ENCODE measurements at places on chromosomes 1 and 21. TPM values are rescaled to one million over a fixed set of nuclear protein-coding genes. Genes with fewer than 3 reads are reported as not detected.
A peak's percentile ranks its signal among the peaks of the same experiment; 100 is the strongest.

Gene SAMSN1
- total RNA-seq, result not detected

Gene FMO4
- 1.6 TPM for total RNA-seq

Gene KPRP
- 0.22 TPM for total RNA-seq

Gene CFAP141
- not detected for total RNA-seq

Gene PHTF1
- 18.2 TPM for total RNA-seq

Gene SPRR1B
- not detected for total RNA-seq

Gene GPR137B
- 26.0 TPM for total RNA-seq

Gene DCST1
- total RNA-seq, result not detected

GRCh38 chr1:9711466-9712020 is 60.0 kb downstream of the PIK3CD start:
- DNase-seq, result no peak

GRCh38 chr1:244010191-244010590 is 40.9 kb upstream of the ZBTB18 start:
- peak; percentile 19 for DNase-seq

- no peak for DNase-seq
These were observed 91.0 kb downstream of the OLFML2B start for GRCh38 chr1:161932668-161933067.

- DNase-seq, result no peak
These were observed 149.7 kb downstream of the LYPLAL1 start for GRCh38 chr1:219323426-219323825.

- DNase-seq, result peak; percentile 64
These were observed 85.8 kb upstream of the ZNF648 start for GRCh38 chr1:182147136-182147820.

GRCh38 chr1:22111620-22112019 is 31.3 kb downstream of the WNT4 start:
- DNase-seq, result peak; percentile 72

DNA sequence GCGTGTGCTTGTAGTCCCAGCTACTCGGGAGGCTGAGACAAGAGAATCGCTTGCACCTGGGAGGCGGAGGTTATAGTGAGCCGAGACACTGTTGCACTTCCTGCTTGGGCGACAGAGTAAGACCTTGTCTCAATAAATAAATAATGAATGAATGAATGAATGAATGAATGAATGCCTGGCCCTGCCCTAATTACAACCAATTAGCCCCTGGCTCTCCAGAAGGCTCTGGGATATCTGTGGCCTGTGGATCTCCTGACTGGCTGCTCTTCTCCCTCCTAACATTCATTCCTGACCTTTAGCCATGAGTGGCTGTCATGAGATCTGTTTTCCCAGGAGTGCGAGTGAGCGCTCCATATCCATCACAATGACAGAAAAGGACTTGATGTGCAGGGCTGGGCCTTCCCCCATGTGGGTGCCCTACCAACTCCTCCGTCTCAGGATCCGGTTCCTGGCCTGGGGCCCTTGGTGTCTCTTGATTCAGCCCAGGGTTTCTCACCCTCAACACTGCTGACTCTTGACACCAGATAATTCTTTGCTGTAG is 243.6 kb upstream of the TMEM51 start:
- DNase-seq, result no peak

- DNase-seq, result no peak
These were observed 45.8 kb upstream of the RC3H1 start for GRCh38 chr1:174068000-174068399.

GRCh38 chr1:150813028-150813707 is 5.1 kb upstream of the CTSK start:
- DNase-seq, result peak; percentile 85

- DNase-seq, result peak; percentile 95
These were observed at the start of gene RAB13 for GRCh38 chr1:153985941-153986761. TSS of gene RAB13 (minus strand) at chr1:153986339. CDS start at chr1:153986236, 103 bp downstream.

DNA sequence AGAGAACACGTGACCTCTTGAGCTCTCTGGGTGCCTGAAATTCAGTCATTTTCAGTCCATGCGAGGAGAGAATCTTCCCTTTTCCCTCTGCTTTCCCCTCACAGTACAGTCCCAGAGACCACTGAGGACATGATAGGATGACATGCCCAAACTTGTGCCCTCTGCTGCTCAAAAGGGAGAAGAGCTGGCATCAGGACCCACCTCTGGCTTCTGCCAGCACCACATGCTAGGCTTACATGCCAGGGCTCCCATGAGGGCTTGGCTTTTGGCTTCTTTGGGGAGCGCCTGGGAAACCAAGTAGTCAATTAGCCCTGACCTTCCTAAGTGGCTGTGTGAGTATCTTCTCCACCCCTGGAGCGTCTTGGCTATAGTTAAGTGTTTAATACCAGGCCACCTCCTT is 13.8 kb upstream of the KCNQ4 start:
- DNase-seq, result peak; percentile 10

- no peak for DNase-seq
These were observed 16.9 kb downstream of the IBA57 start for GRCh38 chr1:228182296-228183030.

- DNase-seq, result no peak
These were observed 1.5 kb downstream of the VANGL1 start for GRCh38 chr1:115643225-115643624.

DNA sequence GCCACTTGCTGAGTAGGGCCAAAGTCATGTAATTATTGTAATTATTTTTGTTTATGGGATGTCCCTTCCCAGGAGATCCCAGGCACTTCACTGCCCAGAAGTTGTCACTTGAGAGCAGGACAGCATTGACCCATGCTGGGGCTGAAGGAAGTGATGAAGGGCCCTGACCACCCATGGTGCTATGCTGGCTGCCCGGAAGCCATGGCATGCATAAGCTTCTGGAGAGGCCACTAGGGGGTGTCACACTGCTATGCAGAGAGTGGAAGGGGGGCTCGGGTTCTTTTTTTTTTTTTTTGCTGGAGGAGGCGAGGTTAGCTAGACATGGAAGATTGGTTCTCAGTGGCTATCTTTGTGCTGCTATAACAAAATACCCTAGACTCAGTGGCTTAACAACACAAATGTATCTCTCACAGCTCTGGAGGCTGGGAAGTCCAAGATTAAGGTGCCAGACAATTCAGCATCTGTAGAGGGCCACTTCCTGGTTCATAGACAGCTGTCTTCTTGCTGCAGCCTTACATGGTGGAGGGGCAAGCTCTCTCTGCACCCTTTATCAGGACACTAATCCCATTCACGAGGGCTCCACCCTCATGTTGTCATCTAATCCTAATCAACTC is 84.9 kb downstream of the CNIH3 start:
- DNase-seq, result peak; percentile 58
